ENCODE measurements at places on chromosomes 2 and 18. TPM values are rescaled to one million over a fixed set of nuclear protein-coding genes. Genes with fewer than 3 reads are reported as not detected.
A peak's percentile ranks its signal among the peaks of the same experiment; 100 is the strongest.

Gene GALR1
- total RNA-seq: not detected

- no peak for DNase-seq
These were observed 8.4 kb upstream of the INO80C start for GRCh38 chr18:35506024-35506712.

DNA sequence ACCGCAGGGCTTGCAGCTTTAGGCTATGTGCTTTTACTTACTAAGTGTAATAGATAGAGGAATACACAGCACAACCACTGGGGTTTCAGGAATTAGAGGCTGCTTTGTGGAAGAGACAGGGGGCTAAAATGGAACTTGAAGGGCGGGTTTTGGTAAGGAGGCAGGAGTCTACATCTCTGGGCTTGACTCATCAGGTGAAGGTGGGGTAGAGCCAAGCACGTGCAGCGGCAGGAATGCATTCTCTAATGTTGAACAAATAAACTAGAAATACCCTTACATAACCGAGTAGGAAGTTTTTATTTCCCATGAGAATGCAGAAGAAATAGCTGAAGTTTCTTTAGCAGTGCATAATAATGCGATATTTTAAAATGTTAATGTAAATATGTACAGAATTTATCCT lies 673.8 kb upstream of the SALL3 start:
- DNase-seq: no peak

- no peak for DNase-seq
These were observed 488.7 kb upstream of the ID2 start for GRCh38 chr2:8193146-8193545.

Gene LOXHD1
- 4.0 TPM for total RNA-seq

Gene SEC11C
- 13.6 TPM for total RNA-seq

Gene SOCS6
- total RNA-seq: 21.1 TPM

- no peak for DNase-seq
These were observed 158.1 kb downstream of the GALR1 start for GRCh38 chr18:77407733-77408132.

GRCh38 chr2:240628808-240629618 lies 3.7 kb downstream of the GPR35 start:
- no peak for DNase-seq

GRCh38 chr2:207181526-207182274 lies 16.0 kb upstream of the KLF7 start:
- no peak for DNase-seq

Gene RIF1
- 34.9 TPM for total RNA-seq

Gene GPC1
- 41.2 TPM for total RNA-seq

DNA sequence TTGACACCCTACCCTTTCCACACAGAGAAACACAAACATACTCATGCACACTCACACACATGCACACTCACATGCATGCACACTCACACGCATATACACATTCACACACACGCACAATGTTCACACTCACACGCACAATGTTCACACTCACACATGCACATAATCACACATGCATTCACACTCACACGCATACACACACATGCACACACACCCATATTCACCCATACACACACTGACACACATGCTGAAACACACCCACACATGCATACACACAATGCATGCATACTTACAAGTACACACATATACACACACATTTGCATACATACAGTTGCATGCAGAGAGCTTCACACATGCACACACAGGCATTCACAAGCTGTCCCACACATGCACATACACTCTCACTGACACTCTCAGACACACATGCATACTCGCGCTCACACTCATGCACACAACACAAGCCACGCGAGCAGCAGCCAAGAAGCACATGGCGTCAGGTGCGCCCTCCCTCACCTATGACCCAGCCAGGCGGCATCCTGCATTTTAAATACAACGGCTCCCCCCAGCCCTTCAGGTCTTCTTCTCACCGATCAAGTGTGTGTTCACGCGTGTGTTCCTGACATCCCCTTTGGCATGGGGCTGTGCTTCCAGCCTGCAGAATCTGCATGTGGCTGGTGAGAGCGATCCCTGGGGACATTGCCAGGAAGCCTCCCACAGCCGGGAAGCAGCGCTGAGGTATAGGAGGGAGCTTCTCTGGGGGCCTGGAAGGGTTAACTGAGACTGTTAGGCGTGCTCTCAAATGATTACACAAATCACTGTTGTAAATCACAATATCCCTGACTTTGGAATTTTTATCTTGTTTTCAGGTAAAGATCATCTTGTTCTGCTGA lies 195.1 kb downstream of the RTP5 start:
- no peak for DNase-seq

GRCh38 chr2:32464431-32464830 lies 107.6 kb downstream of the BIRC6 start:
- no peak for DNase-seq

- no peak for DNase-seq
These were observed 84.1 kb downstream of the XIRP2 start for GRCh38 chr2:166972418-166972817.

GRCh38 chr2:172925600-172925999 lies 150.0 kb upstream of the MAP3K20 start:
- no peak for DNase-seq

Gene ZNF804A
- total RNA-seq: 0.60 TPM

DNA sequence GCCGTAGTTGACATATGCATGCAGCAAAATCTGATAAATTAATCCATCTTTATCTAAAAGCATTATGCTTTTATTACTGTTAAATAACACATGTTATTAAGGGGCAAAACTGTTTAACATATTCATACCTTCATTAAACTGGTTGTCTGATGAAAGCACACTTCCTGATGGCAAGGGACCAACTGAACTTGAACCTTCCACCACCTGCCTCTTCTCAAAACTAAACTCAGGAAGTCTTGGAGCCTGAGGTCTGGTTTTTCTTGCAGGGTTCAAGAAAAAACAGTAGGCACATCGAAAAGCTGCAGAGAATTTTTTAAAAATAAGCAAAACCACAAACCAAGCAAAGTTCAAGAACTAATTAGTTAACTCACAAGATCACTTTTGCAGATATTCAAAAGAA lies 64.9 kb downstream of the LNPK start:
- no peak for DNase-seq

DNA sequence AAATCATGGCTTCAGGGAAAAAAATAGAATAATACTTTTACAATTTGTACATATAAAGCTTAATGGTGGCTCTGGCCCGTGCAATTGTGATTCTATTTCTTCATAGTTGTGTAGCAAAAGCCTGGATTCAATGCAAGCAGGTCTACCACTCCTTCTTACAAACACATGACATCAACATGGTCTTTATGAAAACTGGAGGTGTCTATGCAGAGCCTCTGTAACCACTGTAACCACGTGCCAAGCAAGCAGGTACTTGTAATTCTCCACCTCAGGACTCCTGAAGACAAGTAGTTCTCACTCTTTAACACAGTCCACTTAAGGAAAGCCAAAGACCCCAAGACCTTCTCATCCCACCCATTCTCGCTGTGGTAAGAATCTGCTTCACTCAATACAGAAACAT lies 62.6 kb downstream of the METTL4 start:
- DNase-seq: no peak

Gene C1GALT1C1L
- 2.2 TPM for total RNA-seq

DNA sequence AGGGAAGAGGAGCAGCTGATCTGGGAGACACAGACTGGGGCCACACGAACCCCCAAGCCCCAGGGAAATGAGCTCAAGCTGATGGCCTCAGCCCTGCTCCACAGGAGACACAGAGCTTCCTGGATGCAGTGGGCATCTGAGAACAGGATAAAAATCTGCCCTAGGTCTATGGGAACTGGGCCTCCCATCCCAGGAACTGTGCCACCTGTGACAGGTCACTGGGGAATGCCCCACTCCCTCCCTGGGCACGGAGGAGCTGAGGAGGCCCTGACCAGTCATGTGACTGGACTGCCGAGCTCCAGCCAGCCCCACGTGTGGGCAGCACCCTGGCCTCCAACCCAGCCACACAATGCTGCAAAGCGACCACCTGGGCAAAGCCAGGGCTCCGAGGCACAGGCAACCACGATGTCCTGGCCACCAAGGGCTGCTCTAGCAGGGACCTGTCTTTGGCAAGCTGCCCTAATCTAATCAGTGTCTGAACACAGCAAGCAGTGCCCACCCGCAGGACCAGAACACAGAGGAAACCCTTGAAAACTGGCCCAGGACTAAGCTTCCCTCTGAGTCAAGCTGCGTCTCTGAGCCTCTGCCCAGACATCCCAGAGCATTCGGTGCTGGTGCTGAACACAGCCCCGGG lies 57.8 kb upstream of the ID2 start:
- peak; percentile 17 for DNase-seq

Gene SGO2
- 11.2 TPM for total RNA-seq

All from omental fat pad (tissue), 4 donors.